ENCODE measurements at places on chromosomes 7 and 10.

GRCh38 chr7:116525298-116525912, 569 bp downstream of the CAV1 start:
- DNase-seq, result no peak

- no peak for DNase-seq
Measured at GRCh38 chr7:53062796-53063195, 27.4 kb downstream of the POM121L12 start.

GRCh38 chr7:95097291-95097690, 189.9 kb downstream of the PPP1R9A start:
- DNase-seq, result no peak

GRCh38 chr10:105252911-105253310, 611.8 kb downstream of the SORCS3 start:
- DNase-seq, result no peak

DNA sequence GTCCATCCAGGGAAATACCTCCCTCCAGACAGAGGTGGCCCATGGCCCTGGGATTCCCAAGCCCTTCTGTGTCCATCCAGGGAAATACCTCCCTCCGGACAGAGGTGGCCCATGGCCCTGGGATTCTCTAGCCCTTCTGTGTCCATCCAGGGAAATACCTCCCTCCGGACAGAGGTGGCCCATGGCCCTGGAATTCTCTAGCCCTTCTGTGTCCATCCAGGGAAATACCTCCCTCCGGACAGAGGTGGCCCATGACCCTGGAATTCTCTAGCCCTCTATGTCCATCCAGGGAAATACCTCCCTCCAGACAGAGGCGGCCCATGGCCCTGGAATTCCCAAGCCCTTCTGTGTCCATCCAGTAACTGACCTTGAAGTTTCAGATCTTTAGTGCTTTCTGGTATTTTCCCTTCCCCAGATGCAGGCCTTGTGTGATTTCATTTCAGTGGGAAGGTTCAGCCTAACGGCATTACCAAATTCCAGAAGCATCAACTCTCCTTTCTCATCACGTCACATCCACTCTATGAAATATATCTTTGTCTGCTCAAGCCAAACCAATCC, 28.8 kb upstream of the DIP2C start:
- DNase-seq, result no peak

DNA sequence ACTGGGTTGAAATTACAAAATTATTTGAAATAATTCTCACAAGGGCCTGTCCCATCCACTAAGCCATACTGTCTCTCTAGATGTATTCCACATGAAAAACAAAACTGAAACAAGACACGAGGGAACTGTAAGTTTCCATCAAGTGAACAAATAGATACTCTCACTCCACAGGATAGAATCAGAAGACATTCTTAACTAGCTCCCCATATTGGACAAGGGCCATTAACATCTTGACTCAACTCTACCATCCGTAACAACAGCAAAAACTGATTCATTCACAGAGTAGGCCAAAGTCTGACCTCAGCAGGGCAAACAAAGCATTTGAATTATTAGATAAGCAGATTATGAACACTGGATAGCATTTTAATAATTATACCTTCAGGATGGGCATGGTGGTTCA, 29.1 kb downstream of the UBE2H start:
- no peak for DNase-seq

DNA sequence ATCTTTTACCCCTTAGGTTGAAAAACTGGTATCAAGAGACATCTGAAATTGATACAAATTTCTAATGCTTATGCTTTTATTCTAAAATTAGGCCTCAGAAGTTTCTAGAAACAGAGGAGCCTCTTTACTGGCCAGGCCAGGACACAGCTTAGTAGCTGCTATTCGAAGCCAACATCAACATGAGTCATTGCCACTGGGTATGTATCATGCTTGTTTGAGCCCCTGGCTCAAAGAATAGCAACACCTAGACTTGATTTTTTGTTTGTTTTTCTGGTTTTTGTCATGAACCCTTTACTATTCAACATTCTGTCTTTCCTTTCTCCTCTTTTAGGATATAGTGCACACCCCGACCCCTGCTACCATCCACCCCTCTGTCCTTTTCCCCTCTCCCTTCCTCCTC, 90.9 kb upstream of the STK17A start:
- DNase-seq, result no peak

DNA sequence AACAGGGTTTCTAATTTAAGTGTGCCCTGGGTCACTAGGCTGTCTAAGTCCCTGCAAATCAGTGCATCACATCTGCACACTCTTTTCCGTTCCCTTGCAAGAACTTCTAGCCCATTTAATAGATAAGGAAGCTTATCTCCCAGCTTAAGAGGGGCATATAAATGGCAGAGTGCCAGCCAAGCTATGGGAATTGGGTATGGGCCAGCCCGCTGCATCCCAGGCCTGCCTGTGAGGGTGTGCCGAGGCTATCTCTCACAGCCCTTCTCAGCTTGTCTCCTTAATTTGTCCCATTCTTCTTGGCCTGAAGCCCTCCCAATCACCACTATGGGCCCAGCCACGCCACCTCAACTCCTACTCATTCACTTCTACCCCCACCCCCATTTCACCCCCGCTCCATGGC, 14.7 kb downstream of the AQP1 start:
- DNase-seq, result no peak

DNA sequence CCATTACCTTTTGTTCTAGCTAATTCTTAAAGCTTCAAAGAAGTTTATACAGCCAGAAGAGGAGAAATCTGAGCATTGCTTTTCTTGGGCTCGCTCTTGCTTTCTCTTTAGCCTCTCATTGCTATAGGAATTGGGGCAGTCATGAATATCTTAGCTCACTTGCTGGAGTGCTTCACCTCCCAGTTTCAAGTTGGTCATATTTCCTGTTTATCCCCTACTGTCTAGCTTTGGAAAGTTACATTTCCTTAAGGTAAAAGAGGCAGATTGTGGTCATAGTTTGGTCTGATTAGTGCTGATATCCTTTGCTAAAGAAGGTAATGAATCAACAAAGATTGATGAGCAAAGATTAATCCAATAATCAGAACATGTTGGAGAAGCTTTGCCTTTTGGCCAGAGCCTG, 77.7 kb upstream of the GLI3 start:
- DNase-seq, result no peak
